ENCODE measurements at places on chromosomes 7 and 10. TPM values are rescaled to one million over a fixed set of nuclear protein-coding genes. Genes with fewer than 3 reads are reported as not detected.

THSD7A gene
- total RNA-seq, result 1.7 TPM

EN2 gene
- total RNA-seq, result 1.0 TPM

SPDYE1 gene
- not detected for total RNA-seq

LRMDA gene
- total RNA-seq, result 3.1 TPM

CEP55 gene
- 68.6 TPM for total RNA-seq

FANK1 gene
- 2.2 TPM for total RNA-seq

PARD3 gene
- 66.8 TPM for total RNA-seq

ZC3HAV1 gene
- total RNA-seq, result 32.7 TPM
